ENCODE measurements at places on chromosomes 6 and 20. TPM values are rescaled to one million over a fixed set of nuclear protein-coding genes. Genes with fewer than 3 reads are reported as not detected.

The PNPLA1 gene
- polyA plus RNA-seq, result 0.46 TPM

The TSBP1 gene
- not detected for polyA plus RNA-seq

DNA sequence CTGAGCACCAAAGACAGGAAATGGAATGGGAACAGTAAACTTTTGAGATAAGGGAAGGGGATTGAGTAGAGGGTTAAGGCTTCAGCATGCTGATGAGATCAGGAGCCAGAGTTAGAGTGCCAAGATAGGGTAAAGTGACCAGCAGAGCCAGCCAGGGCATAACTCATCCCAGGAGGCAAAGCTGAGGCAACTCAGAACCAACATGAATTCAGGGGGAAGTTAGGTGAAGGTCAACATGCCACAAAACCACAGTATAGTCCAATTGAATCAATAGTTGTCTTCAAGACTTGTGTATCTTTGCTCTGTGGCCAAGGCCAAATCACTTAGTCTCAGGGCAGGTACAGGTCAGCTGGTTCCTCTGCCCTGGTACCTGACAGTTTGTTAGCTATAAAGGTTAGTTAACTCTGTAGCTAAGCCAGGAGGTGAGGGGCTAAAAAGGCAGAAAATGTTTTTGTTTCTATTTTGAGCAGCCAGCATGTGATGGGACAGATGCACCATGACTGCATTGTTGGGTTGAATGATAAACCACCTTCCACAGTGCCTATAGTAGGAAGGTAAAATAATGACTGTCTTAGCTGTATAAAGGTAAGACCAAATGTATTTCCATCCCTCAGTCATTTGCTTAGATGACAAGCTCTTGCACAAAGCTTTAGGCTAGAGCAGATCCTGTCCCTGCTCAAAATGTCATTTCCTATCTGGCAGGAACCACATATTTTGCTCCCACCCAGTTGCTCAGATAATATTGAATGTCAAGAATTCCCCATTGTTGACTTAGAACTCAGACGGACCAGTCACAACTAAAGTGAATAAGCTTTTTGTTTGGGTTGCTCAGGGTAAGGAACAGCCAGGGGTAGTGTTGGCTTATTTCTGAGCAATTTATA lies 15.8 kb downstream of the RNF8 start:
- H3K36me3 ChIP-seq, result peaks cover 44% of the 10 kb centered on the region
- no peak overlapping the region for H3K27ac ChIP-seq
- no peaks in the 10 kb centered on the region for H3K27me3 ChIP-seq
- no peak for DNase-seq
- no peak overlapping the region for H3K4me3 ChIP-seq

GRCh38 chr6:484746-485145 lies 93.2 kb downstream of the IRF4 start:
- no peaks in the 10 kb centered on the region for H3K27me3 ChIP-seq
- no peak overlapping the region for H3K27ac ChIP-seq
- no peak for DNase-seq
- H3K4me1 ChIP-seq, result no peaks in the 10 kb centered on the region
- H3K36me3 ChIP-seq, result peaks cover 17% of the 10 kb centered on the region

- H3K36me3 ChIP-seq, result no peaks in the 10 kb centered on the region
- H3K27me3 ChIP-seq, result no peaks in the 10 kb centered on the region
- DNase-seq, result no peak
- H3K4me1 ChIP-seq, result no peaks in the 10 kb centered on the region
These were observed 10.2 kb downstream of the FAM135A start for GRCh38 chr6:70423189-70424134.

GRCh38 chr6:98836962-98837944 lies 2.9 kb downstream of the POU3F2 start:
- H3K27ac ChIP-seq, result no peak overlapping the region
- H3K36me3 ChIP-seq, result no peaks in the 10 kb centered on the region
- H3K27me3 ChIP-seq, result peaks cover 100% of the 10 kb centered on the region
- H3K4me3 ChIP-seq, result no peak overlapping the region
- H3K4me1 ChIP-seq, result peaks cover 42% of the 10 kb centered on the region

DNA sequence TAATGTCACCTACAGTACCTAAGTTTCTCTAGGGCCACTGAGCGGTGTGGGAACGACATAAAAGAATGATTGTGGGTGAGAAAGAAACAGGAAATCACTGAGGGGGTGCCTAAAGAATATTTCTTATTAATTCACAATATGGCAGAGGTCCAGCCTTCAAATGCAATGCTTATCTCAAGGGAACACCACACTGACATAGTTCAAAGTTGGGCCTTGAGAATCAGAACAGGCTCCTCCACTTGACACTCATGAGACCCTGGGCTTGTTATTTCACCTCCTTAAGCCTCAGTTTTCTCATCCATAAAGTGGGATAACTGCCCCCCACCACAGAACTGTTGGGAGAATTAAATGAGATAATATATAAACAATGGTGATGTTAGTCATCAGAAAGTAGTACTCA lies 40.4 kb upstream of the ARHGAP18 start:
- H3K4me3 ChIP-seq, result no peak overlapping the region
- no peak overlapping the region for H3K27ac ChIP-seq
- H3K36me3 ChIP-seq, result no peaks in the 10 kb centered on the region
- H3K27me3 ChIP-seq, result no peaks in the 10 kb centered on the region

GRCh38 chr6:127299522-127300240 lies 33.0 kb downstream of the RNF146 start:
- no peak for DNase-seq
- peaks cover 50% of the 10 kb centered on the region for H3K4me1 ChIP-seq
- no peaks in the 10 kb centered on the region for H3K36me3 ChIP-seq
- no peaks in the 10 kb centered on the region for H3K27me3 ChIP-seq

The ULBP2 gene
- not detected for polyA plus RNA-seq

The OR12D3 gene
- polyA plus RNA-seq, result not detected

DNA sequence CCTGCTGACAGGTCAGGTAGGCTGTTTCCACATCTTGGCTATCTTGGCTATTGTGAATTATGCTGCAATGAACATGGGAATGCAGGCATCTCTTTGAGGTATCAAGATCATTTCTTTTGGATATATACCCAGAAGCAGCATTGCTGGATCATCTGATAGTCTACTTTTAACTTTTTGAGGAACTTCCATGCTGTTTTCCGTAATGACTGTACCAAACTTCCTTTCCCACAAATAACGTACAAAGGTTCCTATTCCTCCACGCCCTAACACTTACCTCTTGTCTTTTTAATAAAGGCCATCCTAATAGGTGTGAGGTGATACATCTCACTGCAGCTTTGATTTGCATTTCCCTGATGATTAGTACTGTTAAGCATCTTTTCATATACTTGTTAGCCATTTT lies 338.7 kb upstream of the RUNX2 start:
- DNase-seq, result no peak
- H3K27ac ChIP-seq, result no peak overlapping the region
- no peaks in the 10 kb centered on the region for H3K36me3 ChIP-seq

DNA sequence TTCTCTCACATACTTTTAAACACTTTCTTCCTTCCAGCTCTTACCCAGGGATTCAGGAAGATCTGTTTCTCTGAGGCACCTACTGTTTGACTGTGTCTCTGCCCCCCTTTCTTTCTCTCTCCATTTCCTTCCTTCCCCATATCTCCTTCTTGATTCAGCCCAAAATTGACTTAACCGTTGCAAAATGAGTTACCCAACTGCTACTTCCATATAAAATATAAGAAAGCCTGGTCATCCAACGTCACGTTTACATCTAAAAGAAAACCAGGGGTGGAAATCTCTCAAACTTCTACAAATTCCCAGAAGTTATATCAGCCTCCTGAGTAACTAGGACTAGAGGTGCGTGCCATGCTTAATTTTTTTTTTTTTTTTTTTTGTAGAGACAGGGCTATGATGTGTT lies 95.2 kb upstream of the INSM1 start:
- H3K27me3 ChIP-seq, result no peaks in the 10 kb centered on the region
- no peak for DNase-seq
- H3K36me3 ChIP-seq, result no peaks in the 10 kb centered on the region
- no peak overlapping the region for H3K4me3 ChIP-seq

The IMPG1 gene
- polyA plus RNA-seq, result not detected

DNA sequence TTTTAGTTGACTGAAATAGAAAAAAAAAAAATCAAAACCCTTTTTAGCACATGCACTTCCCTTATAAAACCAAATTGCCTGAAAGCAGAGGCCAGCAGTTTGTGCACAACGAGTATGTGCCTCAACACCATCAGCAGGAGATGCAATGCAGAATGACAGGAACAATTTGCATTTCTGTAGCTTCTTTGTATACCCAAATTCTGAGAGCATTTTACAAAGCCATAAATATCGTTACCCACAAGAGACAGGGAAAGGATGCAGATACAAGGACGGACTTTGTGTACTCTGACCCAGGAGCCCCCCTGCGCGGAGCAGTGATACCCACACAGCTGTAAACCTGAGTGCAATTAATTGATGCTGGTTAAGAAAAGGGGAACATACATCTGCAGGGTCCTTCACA lies 285.6 kb downstream of the PRKN start:
- H3K4me3 ChIP-seq, result no peak overlapping the region
- H3K27me3 ChIP-seq, result no peaks in the 10 kb centered on the region
- no peaks in the 10 kb centered on the region for H3K4me1 ChIP-seq

- no peak for DNase-seq
- no peaks in the 10 kb centered on the region for H3K4me1 ChIP-seq
- H3K27ac ChIP-seq, result no peak overlapping the region
These were observed 91.9 kb upstream of the TSHZ2 start for GRCh38 chr20:52880259-52880658.

The PTGIS gene
- polyA plus RNA-seq, result 12.0 TPM

The GCNT2 gene
- 4.6 TPM for polyA plus RNA-seq

The UNC5CL gene
- polyA plus RNA-seq, result 0.46 TPM

DNA sequence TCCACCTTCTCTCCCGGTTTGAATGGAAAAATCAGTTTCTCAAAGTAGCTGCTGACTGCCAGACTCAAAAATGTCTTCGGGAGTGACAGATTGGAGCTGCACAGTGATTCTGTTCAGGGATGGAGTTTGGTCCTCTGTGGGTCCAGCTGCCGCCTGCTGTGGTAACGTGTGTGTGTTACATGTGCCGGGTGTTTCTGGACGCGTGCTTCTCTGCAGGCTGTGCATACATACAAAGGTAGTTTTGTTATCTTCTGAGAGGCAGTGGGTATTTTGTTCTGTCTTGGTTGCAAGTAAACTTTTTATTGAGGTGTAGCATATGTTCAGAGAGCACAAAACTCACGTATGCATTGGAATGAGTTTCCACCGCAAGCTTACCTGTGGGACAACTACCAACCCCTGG lies 41.3 kb upstream of the NAA20 start:
- DNase-seq, result no peak
- H3K4me1 ChIP-seq, result peaks cover 53% of the 10 kb centered on the region
- no peaks in the 10 kb centered on the region for H3K36me3 ChIP-seq
- H3K27ac ChIP-seq, result peak overlapping the region; percentile 89

DNA sequence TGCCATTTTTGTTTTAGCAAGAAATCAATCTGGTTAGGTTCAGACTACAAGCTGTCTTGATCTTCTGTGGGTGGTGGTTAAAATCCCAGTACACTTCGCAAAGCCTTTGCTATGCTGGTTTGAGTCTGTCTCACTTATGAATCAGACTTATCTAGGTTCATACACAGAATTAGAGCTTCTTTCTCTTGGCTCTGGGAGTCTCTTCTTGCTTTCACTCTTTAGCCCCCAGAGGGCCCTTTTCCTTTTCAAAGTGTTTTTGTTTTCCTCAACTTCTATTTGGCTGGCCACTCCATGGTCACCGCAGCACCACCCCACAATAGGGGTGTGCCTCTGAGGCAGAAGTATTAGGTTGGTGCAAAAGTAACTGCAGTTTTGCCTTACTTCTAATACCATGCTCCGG lies 21.3 kb downstream of the ECI2 start:
- no peaks in the 10 kb centered on the region for H3K4me1 ChIP-seq
- H3K27ac ChIP-seq, result no peak overlapping the region
- H3K27me3 ChIP-seq, result no peaks in the 10 kb centered on the region
- H3K4me3 ChIP-seq, result no peak overlapping the region

DNA sequence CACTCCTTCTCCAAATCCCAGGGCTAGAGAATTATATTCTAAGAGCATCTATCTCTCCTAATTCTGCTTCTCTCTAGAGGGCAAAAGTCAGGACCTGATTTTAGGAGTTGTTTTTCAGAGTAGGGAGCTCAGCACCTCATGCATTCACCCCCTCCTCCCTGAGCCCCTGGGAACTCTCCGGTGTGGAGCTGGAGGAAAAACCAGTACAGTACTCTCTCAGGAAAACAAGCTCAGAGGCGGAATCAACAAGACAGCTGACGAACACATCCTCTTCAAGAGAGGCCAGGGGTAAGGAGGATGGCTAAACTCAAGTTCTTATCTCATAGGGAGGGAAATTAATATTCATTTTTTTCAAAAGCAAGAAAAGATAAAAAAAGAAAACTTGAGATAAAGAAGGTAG lies 120.1 kb upstream of the CDYL start:
- no peaks in the 10 kb centered on the region for H3K36me3 ChIP-seq
- no peak for DNase-seq
- no peak overlapping the region for H3K4me3 ChIP-seq
- H3K4me1 ChIP-seq, result peaks cover 5% of the 10 kb centered on the region
- H3K27me3 ChIP-seq, result no peaks in the 10 kb centered on the region

DNA sequence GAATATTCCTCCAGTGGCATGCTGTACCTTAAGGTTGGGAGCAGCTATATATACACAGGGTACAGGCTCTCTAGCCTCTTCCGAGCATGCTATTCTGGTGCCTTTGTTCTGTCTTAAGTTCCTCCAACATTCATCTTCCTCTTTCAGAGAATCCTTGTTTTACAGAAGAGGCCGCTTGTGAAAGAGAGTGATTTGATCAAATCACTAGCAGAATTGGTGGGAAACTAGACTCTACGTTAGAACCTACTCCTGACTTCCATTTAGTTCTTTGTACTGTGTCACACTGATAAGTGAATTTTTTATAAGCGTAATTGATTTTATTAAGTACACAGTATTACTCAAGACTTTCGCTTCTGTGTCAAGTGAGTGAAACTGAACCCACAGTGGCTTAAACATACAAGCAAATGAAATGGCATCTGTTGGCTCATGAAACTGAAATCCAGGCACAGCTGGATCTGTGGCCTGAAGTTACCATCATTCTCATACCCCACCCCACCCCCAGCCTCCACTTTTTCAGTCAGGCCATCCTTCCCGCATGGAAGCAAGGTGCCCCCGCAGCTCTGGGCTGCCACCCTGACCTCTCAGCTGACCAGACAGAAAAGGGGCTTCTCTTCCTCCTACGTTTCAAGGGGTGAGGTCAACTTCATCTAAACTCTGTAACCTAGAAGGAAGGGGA lies 102.3 kb downstream of the RPP40 start:
- H3K4me3 ChIP-seq, result no peak overlapping the region
- no peak overlapping the region for H3K27ac ChIP-seq
- no peak for DNase-seq
- peaks cover 17% of the 10 kb centered on the region for H3K36me3 ChIP-seq

DNA sequence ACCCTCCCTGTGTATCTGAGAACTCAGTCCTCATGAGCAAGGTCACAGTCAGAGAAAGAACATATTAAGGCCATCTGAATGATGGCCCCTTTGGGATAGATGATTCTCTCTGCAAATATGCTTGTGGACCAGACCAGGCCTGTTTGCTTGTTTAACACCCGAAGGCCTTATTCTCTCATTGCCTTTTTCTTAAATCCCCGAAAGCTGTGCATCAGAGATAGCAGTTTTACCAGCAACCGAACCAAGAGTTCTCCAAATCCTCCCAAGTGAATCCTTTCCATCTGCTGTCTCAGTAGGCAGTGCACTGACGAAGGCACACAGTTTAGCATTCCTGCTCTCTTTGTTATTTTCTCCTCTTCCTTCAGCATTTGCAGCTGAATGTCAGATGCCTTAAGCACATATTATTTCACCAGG lies 79.8 kb downstream of the TRMT6 start:
- no peaks in the 10 kb centered on the region for H3K27me3 ChIP-seq
- no peak for DNase-seq
- no peaks in the 10 kb centered on the region for H3K36me3 ChIP-seq
- no peak overlapping the region for H3K4me3 ChIP-seq
- no peak overlapping the region for H3K27ac ChIP-seq
- H3K4me1 ChIP-seq, result no peaks in the 10 kb centered on the region

The EMILIN3 gene
- 1.0 TPM for polyA plus RNA-seq

Measured in sigmoid colon (tissue), 7 donors.